ENCODE measurements at places on chromosomes 11 and 22. TPM values are rescaled to one million over a fixed set of nuclear protein-coding genes. Genes with fewer than 3 reads are reported as not detected.

GRCh38 chr11:129247135-129247534 is 55.0 kb upstream of the ARHGAP32 start:
- H3K27me3 ChIP-seq, result peaks cover 1% of the 10 kb centered on the region
- no peak overlapping the region for H3K4me3 ChIP-seq
- H3K4me1 ChIP-seq, result peaks cover 11% of the 10 kb centered on the region
- H3K36me3 ChIP-seq, result no peaks in the 10 kb centered on the region
- no peak for DNase-seq
- H3K27ac ChIP-seq, result no peak overlapping the region

- DNase-seq, result no peak
- H3K4me1 ChIP-seq, result no peaks in the 10 kb centered on the region
- no peaks in the 10 kb centered on the region for H3K27me3 ChIP-seq
- H3K36me3 ChIP-seq, result no peaks in the 10 kb centered on the region
- no peak overlapping the region for H3K27ac ChIP-seq
- H3K4me3 ChIP-seq, result no peak overlapping the region
Measured at GRCh38 chr22:32917577-32918354, 116.3 kb downstream of the TIMP3 start.

GRCh38 chr11:365831-366230 is 3.5 kb upstream of the B4GALNT4 start:
- H3K27me3 ChIP-seq, result peaks cover 38% of the 10 kb centered on the region
- H3K36me3 ChIP-seq, result no peaks in the 10 kb centered on the region
- DNase-seq, result no peak
- H3K4me1 ChIP-seq, result no peaks in the 10 kb centered on the region
- no peak overlapping the region for H3K27ac ChIP-seq
- H3K4me3 ChIP-seq, result no peak overlapping the region

- no peaks in the 10 kb centered on the region for H3K27me3 ChIP-seq
- DNase-seq, result peak; percentile 24
- H3K36me3 ChIP-seq, result peaks cover 26% of the 10 kb centered on the region
- H3K4me1 ChIP-seq, result no peaks in the 10 kb centered on the region
- no peak overlapping the region for H3K27ac ChIP-seq
Measured at GRCh38 chr22:21972293-21972779, 10.3 kb downstream of the TOP3B start.

DNA sequence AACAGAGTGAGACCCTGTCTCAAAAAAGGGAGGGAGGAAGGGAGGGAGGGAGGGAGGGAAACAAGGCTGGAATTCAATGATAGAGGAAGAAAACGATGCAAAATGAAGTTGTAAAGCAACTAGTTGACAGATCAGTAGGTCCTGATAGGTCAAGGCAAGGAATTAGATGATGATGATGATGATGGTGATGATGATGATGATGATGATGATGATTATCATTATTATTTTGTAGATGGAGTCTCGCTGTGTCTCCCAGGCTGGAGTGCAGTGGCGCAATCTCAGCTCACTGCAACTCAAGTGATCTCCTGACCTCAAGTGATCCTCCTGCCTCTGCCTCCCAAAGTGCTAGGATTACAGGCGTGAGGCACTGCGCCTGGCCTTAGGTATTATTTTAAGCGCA is 11.3 kb upstream of the L3MBTL2 start:
- peaks cover 21% of the 10 kb centered on the region for H3K27me3 ChIP-seq
- H3K4me1 ChIP-seq, result peaks cover 14% of the 10 kb centered on the region
- no peak for DNase-seq

- H3K4me1 ChIP-seq, result no peaks in the 10 kb centered on the region
- no peak overlapping the region for H3K27ac ChIP-seq
- no peaks in the 10 kb centered on the region for H3K36me3 ChIP-seq
- DNase-seq, result no peak
- H3K4me3 ChIP-seq, result no peak overlapping the region
Measured at GRCh38 chr11:7548659-7549274, 35.0 kb downstream of the PPFIBP2 start.

SLC5A1 gene
- not detected for total RNA-seq

MUC6 gene
- total RNA-seq, result not detected

AQP11 gene
- 0.18 TPM for total RNA-seq

RFPL1 gene
- not detected for total RNA-seq

DNA sequence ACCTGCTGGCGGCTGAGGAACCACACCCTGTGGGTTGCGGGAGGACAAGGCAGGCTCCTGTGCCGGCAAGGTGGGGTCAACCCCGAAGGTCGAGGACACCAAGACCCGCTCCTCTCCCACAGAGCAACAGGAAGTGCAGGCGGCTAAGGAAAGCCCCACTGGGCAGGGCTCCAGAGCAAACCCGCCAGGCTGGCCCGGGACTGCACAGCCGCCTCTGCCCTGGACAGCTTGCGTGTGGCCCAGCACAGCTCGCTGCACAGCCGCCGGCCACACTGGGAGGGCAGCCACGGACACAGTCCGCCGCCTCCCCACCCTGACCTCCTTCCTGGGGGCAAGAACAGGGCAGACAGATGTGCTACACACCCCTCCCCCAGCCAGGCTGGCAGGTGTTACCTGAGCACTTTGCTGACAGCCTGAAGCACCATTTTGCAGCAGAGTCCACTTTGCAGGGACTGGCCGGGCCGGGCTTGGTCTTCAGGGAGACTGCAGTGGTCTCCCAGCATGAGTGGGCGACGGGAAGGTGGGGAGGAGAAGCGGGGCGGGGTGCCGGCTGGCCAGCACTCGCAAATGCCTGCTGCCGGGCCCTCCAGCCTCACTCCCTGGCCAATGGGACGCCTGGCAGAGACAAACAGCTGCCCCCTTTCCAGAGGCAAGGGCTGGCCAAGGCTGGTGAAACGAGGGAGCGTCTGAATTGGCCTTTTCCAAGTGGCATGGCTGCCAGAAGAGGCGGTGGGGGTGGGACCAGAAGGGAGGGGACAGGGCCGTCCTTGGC is at the start of gene MOB2:
Gene MOB2 (minus strand): TSS at position 726 of the 772 bp plus-strand sequence. CDS start 223 bp downstream, at position 503.
- no peaks in the 10 kb centered on the region for H3K27me3 ChIP-seq
- no peak for DNase-seq
- H3K4me3 ChIP-seq, result no peak within 1 kb of the TSS
- H3K36me3 ChIP-seq, result no peaks in the 10 kb centered on the region
- no peak within 1 kb of the TSS for H3K27ac ChIP-seq
